ENCODE measurements at places on chromosomes 5 and 9.

DNA sequence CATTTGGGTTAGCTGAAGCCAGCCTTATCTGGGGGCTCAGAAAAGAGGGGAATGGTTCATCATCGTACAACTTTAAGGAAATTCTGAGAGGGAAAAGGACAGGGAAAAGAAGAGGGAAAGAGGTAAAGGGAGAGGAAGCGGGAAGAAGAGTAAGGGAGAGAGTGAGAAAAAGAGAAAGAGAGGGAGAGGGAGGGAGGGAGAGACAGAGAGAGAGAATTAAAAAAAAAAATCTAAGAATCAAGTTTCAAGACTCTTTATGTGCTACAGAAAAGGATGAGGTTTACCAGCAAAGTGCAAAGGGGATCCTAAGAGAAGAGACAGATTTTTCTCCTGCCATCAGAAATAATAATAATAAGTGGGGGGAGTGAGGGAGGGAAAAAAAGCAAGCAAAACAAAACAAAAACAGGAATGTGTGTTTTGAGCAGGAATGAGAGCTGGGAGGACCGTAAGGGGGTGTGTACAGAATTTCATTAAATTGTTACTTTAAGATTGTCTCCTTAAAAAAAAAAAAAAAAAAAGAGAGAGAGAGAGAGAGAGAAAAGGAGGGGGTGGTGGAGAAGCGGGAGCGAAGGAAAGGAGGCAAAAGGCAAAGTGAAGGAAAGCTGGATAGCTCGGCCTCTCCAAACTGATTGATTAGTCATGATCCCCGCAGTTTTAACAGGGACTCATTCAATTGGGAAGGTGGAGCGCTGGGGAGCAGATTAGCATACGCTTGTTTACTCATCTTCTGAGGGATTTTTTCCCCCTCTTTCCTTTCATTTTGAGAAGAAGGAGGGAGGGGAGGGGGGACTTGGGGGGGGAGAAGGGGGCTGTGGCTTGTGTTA, 438 bp upstream of the PAPPA start:
- no peak for DNase-seq

- peak; percentile 21 for DNase-seq
Measured at GRCh38 chr9:107397076-107398044, 92.2 kb downstream of the KLF4 start.

GRCh38 chr5:128424646-128425045, 113.4 kb downstream of the FBN2 start:
- no peak for DNase-seq

DNA sequence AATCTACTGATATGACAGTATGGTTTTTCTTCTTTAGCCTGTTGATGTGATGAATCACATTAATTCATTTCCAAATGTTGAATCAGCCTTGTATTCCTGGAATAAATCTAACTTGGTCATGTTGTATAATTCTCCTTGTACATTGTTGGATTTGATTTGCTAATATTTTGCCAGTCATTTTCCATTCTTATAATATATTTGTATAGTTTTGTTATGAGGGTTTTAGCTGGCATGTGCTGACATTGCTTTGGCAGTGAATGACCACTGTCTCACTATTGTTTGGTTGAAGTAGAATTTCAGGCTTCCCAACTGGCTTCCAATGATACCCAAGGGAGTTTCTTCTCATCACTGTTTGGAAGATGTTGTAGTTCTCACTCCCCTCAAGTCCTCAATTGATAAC, 983.0 kb upstream of the PTPRD start:
- no peak for DNase-seq

All from mammary epithelial cell (primary cell).